ENCODE measurements at places on chromosomes 3 and 15.

DNA sequence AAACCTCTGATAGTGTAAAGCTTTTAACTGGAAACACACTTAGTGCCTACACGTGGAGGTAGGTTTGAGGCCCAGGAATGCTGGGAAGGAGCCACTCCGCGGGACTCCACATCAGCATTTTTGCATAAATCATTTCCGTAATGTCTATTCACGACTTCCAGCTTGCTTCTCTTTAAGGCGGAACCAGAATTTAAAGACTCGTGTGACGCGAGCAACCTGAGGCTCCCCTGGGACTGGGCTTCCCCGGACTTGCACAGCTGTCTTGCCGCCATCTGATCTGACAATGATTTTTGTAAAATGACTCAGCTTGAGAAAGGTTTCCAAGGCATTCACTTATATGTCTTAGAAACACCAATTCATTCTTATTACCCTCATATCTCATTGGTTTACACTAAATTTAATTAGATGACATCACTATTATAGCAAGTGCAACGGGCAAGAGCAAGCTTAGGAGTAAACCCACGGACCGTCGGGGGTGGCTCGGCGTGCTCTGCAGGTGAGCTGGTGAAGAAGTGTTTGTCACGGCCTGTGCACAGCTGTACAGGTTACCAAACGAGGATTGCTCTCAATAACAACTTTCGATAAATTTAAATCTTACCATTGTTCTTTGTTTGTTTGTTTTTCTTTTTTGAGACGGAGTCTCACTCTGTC lies 95.2 kb downstream of the CHSY1 start:
- no peak for DNase-seq

DNA sequence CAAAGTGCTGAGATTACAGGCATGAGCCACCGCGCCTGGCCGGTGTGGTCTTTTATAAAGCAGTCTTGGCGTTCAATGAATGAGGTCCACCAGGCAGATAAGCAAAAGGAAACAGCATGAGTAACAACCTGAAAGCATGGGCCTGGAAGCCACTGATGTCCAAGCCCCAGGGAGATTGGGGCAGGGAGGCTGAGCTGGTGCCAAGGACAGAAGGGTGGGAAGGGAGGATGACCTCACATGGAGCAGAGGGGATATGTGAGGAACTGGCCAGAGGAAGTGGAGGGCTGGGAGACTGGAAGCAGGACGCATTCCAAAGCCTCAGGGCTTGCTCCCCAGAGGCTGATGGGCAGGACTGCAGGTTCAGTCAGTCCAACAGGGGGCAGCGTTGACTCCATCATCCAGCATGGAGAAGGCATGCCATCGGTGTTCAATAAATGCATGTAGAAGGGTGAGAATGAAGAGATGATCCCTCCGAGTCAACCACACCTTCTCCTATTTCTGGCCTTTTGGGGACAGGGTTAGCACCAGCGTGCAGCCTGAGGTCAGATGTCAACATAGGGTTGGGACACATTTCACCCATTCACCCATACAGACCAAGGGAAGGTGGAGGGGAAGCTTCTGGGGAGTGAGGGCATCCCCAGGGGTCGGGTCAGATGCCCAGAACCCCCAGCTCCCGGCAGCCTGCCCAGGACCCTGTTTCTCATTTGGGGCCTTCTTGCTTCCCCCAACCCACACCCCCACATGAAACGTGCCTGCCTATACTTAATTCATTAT lies 14.8 kb downstream of the MYL3 start:
- peak; percentile 31 for DNase-seq

DNA sequence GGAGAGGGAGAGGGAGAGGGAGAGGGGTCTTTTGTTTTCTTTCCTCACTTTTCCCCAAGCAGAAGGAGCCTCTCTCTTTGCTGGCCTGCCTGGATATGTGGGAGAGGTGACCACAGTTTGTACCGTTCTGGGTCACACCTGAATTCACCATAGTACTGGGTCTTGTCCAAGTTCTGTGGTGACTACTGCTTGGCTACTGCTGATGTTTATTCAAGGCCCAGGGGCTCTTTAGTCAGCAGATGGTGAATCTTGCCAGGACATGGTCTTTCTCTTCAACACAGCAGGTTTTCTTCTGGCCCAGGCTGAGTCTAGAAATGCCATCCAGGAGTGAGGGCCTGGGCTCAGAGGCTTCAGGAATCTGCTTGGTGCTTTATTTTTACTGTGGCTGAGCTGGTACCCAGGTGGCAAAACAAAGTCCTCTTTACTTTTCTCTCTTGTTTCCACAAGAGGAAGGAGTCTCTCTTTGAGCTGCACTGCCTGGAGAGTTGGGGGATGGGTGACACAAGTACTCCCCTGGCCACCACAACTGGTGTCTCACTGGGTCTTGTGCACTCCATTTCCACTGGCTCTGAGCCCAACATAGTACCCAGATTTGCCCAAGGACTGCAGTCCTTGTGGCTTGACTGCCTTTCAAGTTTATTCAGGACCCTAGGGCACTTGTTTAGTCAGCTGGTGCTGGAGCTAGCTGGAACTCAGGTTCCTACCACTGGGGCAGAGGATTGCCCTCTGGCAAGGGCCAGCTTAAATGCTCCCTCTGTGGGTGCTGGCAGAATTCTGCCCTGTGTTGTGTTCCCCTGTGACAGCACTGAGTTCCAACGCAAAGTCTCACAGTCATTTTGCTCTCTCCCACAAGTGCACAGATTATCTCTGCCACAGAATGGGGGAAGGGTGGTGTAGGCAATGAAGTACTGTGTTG lies 16.8 kb upstream of the CCNDBP1 start:
- DNase-seq, result no peak

GRCh38 chr3:133745108-133745507 lies 1.1 kb upstream of the TF start:
- no peak for DNase-seq

GRCh38 chr15:57797110-57797509 lies 90.6 kb downstream of the POLR2M start:
- no peak for DNase-seq

- no peak for DNase-seq
These were observed 182.4 kb downstream of the CBLB start for GRCh38 chr3:105686278-105686897.

DNA sequence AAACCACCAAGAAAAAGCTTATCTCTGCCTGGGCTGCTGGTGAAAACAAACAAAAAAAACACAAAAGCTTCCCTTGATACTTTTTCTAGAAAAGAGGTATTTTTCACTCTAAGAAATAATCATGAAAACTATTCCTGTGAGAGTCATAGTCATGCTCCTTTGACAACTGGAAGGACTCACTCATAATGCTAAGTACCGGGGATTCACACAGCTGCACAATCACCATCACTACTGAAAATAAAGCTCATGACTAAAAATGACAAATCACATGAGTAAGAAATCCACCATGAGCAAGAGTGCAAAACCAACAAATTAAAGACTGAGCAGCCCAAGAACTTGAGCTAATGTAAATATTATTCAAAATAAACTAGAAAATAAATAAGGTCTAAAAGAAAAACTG lies 10.6 kb upstream of the POU1F1 start:
- DNase-seq, result no peak

DNA sequence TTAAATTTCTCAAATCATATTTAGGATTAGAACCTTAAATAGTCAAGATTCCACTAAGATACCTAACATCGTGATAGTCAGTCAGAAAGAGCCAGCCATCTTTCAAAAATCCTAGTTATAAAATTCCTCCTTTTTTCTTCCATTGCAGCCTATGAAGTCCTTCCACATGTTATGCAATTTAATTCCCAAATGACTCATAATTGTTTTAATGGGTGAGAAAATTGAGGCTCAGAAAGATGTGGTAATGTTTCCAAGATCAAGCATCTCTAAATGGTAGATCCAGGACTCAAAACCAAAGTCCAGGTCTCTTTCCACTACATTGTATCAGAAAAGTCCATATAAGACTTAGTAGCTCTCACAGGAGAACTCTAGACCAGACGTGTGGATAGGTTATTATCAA lies 9.5 kb downstream of the CFAP44 start:
- no peak for DNase-seq

- DNase-seq, result no peak
These were observed 60.3 kb upstream of the SIAH2 start for GRCh38 chr3:150823277-150823676.

DNA sequence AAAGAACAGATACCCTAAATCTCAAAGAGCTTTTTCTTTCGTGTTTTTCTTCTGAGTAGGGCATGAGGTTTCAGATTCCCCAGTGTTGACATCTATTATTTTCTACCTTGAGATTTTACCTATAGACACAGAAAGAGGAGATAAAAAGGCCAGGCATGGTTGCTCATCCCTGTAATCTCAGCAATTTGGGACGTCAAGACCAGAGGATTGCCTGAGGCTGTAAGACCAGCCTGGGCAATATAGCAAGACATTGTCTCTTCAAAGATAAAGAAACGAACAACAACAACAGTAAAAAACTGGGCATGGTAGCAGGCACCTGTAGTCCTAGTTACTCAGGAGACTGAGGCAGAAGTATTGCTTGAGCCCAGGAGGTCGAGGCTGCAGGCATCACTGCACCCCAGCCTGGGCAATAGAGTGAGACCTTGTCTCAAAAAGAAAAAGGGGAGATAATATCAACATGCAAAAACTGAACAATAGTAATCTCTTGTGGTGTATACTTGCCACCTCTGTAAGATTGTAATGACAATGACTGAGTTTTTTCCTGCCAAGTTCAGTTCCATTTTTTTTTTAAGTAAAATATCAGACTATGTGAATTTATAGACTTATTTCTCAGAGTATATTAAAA lies 71.3 kb downstream of the MBNL1 start:
- no peak for DNase-seq

DNA sequence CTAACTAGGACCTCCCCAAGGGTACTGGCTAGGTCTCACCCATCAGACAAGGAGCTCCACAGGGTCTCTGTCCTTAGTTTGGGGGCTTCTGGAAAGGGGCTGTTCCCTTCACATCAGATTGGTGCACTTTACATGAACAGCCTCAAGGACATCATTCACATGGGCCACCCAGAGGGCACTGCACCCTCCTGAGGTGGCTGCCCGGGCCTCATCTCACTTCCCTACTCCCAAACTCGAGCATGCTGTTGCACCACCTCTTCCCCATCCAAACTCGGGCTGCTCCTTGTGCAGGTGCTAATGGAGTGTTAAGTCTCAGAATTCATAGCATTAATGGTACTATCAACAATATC lies 48.1 kb downstream of the RAB11A start:
- no peak for DNase-seq

GRCh38 chr3:161284989-161285388 lies 63.9 kb downstream of the NMD3 start:
- DNase-seq, result no peak

GRCh38 chr3:295166-295565 lies 98.6 kb downstream of the CHL1 start:
- no peak for DNase-seq

GRCh38 chr3:127800508-127800907 lies 21.8 kb downstream of the MGLL start:
- DNase-seq, result no peak

DNA sequence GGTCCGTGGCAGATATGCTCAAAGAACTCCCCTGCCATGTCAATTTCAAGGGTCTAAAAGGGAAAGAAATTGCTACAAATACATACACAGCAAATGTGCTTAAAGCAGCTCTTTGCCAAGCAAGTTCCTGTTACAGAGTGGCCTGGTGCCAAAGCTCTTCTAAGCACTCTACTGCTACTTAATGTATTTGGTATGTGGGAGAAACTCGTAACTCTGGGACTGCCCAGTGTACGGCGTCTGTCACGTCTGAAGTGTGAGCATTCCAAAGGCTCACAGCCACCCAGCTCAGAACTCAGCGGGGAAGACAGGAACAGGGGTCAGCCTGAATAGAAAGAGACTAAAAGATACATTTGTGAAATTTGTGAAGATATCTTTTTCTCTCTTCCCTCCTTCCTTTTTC lies 54.6 kb downstream of the RBMS3 start:
- peak; percentile 17 for DNase-seq

- no peak for DNase-seq
These were observed 1.7 kb downstream of the IP6K2 start for GRCh38 chr3:48715174-48715800.

GRCh38 chr15:40565333-40566238 lies 744 bp upstream of the CCDC32 start:
- no peak for DNase-seq

DNA sequence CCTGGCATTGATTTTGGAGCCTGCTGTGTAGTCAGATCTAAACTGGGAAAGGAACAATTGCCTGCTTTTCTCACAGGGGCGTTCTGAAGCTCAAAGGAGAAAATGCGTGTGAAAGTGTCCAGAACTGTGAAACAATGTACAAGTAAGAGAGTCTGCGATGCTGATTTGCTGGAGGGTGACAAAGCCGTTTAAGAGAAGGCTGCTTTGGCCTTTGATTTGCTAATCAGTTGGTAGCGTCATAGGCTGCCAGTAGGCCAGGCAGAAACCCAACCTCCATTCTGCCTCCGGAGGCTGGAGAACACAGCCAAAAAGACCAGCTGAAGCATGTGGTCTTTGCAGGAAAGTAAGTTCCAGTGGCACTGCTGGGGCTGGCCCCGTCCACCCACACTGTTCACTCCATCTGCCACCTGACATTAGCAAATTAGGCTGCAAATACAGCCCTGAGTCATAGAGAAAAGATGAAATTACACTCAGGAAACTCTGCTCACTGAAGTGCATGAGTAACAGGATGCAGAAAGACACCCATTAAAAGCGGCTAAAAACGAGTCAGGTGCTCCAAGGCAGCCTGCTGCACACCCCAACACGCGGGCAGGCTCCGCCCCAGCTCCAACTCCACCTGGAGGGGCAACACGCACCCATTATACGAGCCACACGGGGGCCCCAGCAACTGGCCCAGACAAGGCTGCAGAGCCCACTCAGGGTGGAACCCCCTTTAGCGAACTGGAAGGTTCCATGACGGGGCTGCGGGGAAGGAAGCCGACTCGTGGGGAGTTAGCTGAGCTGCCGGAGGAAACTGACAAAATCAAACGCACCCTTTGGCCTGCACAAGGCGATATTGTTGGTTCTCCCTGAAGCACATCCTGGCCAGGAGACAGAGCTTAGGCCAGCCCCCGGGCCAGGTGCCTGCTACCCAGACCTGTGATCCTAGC lies 31.6 kb downstream of the ZDHHC19 start:
- DNase-seq, result peak; percentile 35

DNA sequence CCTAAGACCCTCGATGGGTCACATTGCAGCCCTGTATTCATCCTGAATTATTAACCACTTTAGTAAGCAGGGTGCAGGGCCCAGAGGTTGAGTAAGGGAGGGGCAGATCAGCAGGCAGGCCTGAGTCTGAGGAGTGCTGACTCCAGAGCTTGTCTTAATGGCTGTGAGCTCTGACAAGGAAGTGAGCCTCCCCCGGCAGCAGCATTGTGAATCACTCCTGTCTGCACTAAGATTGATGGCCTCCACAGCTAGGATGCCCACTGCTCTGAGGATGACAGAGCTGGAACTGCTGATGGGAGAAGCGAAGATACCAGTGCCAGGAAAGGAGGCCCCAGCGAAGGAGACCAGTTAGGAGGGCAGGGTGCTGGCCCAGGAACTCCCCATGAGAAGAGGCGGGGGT lies 46.5 kb upstream of the CCDC174 start:
- DNase-seq, result no peak

GRCh38 chr3:6779140-6779539 lies 81.8 kb upstream of the GRM7 start:
- DNase-seq, result no peak

GRCh38 chr15:85616549-85617110 lies 178.1 kb downstream of the KLHL25 start:
- DNase-seq, result no peak
